ENCODE measurements at places on chromosomes 12 and 14. TPM values are rescaled to one million over a fixed set of nuclear protein-coding genes. Genes with fewer than 3 reads are reported as not detected.

The ANKS1B gene
- total RNA-seq: 32.7 TPM

The JPH4 gene
- 5.6 TPM for total RNA-seq

The KRT86 gene
- total RNA-seq: not detected

The HHIPL1 gene
- 11.6 TPM for total RNA-seq

DNA sequence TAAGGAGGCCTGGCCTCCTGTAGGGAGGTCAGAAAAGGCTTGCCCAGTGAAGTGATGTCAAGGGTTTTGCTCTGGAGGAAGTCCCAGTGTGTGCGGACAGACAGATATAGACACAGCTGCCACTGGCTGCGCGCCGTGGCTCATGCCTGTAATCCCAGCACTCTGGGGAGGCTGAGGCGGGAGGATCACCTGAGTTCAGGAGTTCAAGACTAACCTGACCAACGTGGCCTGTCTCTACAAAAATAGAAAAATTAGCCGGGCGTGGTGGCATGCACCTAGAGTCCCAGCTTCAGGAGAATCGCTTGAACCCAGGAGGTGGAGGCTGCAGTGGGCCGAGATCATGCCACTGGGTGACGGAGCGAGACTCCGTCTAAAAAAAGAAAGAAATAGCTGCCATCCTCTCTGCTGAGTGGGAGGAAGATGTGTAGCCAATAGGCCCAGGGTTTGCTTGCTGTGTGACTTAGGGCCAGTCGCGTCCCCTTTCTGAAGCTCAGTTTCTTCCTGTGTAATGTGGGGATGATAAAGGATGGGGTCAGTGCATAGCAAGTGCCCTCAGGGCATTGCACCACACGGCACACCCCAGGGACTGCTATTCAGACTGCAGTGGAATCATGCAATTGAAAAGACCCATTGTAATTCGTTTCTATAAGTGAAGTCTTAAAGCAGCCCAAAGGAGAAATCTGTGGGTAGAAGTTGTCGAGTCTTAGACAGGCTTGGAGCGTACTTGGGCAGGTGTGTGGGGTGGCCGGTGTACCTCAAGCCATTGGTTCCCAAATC is 18.7 kb upstream of the MLEC start:
- no peak for DNase-seq

- no peak for DNase-seq
Measured at GRCh38 chr12:28089338-28089737, 100.9 kb upstream of the CCDC91 start.

GRCh38 chr12:66661357-66661756 is 17.5 kb downstream of the GRIP1 start:
- no peak for DNase-seq

GRCh38 chr12:11811008-11811407 is 161.5 kb downstream of the ETV6 start:
- DNase-seq: no peak

- no peak for DNase-seq
Measured at GRCh38 chr12:19801941-19802340, 362.6 kb downstream of the AEBP2 start.

DNA sequence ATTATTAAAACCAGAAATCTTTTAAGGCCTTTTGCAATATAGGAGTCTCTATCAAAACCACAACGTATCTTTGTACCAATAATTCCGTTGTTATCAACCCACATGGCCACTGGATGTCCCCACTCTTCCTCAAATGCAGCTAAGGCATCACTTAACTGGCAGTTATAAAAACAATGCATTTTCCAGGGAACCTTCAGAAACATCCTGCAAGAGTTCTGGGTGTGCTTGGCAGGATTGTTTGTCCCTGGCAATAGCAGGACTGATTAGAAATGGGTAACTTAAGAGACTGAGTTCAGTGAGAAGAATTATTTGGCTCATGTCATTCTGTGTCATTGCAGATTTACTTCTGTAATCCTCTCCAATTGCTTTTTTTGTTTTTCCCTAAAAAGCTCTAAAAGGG is 112.0 kb downstream of the SLC15A5 start:
- no peak for DNase-seq

Data from posterior vena cava (tissue), 2 donors.